ENCODE measurements at places on chromosomes 3 and 15.

DNA sequence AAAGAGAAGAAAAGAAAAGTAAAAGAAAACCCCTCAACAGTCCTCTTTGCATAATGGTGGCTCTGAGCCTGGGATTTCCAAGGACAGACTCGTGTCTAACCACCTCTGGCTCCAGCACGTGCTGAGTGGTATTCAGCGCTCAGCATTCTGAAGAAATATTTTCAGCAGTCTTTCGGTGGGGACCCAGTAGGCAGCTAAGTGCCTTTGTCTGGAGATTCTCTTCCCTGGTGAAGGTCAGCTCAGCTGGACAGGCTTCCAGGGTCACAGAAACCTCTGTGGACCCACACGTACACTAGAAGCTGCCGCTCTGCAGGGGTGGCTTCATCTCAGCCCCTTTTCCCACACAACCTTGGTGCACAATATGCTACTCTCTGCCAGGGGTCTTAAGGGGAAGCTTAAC lies 36.0 kb downstream of the CCDC32 start:
- DNase-seq, result no peak

- no peak for DNase-seq
Measured at GRCh38 chr3:120780977-120781376, 38.4 kb downstream of the GTF2E1 start.

- DNase-seq, result no peak
Measured at GRCh38 chr3:93911206-93911605, 62.5 kb downstream of the PROS1 start.

DNA sequence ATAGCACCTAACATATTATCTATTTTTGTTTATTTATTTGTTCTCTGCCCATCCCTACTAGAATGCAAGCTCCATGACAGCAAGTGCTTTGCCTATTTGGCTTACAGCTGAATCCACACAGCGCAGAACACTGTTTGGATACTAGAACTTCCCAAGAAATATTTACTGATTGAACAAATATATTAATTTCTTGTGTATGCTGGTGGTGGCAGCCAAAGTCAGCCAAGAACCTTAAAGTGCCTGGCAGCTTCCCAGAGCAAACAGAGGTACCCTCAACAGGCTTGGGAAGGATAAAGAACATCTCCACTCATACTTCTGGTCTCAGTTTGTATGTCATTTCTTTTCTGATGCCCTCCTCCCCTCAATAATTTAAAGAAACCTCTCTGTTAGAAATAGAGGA lies 111.8 kb upstream of the SLC25A36 start:
- DNase-seq, result no peak

- no peak for DNase-seq
Measured at GRCh38 chr3:152054315-152054714, 180.9 kb downstream of the SUCNR1 start.

DNA sequence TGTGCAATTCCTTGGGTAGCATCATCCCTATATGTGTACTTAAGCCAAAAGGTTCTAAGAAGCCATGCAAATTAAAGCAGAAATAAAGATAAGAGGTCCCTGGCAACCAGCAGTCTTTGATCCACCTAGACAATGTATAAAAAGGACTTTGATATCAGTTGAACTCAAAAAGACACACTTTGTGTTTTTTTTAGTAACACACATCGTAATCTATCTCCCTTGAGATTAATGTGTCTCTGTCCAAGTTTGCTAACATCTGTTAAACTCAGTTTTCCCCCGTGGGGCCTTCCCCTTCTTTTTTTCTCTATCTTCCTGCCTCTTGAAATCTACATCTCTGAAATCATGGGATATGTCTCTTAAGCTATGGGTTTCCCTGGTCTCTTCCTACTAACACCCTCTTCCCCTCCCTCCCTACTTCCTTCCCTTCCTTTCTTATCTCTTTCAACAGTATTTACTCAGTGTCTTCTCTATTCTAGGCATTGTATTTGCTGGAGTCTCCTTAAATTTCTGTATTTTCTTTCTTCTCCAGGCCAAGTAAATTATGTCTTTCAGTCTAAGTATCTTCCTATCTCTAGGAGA lies 27.7 kb downstream of the ALDH1A2 start:
- no peak for DNase-seq
